Frontal cortex (tissue), 4 donors: ENCODE measurements at places on chromosomes 5 and 9. TPM values are rescaled to one million over a fixed set of nuclear protein-coding genes. Genes with fewer than 3 reads are reported as not detected.

DNA sequence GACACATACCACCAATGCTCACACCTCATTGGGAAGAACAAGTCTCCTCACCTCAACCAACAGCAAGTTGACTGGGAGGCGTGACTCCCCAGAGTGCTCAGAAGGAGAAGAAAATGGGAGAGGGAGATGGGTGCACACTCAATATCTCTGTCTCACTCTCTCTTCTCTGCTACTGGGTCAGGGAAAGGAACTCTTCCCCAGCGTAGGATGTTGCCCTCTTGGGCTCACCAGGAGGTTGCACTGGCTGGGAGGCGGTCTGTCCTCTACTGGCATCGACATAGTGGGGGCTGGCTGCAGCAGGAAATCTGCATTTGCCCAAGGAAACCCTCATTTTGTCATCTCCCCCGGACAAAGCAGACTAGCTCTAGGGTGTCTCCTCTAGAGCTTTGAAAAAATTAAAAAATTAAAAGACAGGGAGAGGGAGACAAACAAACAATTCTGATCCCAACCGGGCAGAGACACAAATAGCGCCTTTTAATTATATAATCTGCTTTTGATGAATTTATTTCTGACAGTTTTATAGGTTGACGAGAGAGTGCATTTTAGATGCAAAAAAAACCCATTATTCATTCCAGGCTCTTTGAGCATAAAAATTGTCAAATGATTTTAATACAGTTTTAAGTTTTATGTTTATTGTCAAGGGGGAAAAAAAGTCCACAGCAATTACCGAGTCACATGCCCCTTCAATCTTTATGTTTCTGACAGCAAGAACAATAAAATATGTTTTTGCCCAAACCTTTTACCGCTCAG, 179.3 kb upstream of the MVB12B start:
- DNase-seq: no peak

The OTP gene
- not detected for total RNA-seq

GRCh38 chr5:38921174-38921573, 75.4 kb downstream of the OSMR start:
- no peak for DNase-seq

The MSMP gene
- 0.41 TPM for total RNA-seq

The DNM1 gene
- total RNA-seq: 73.8 TPM

- DNase-seq: no peak
Observed at GRCh38 chr9:106655966-106656365, 207.0 kb upstream of the ZNF462 start.

The TLE1 gene
- total RNA-seq: 32.2 TPM

The OSMR gene
- 0.82 TPM for total RNA-seq

- DNase-seq: no peak
Observed at GRCh38 chr9:35906923-35907699, 1.1 kb downstream of the HRCT1 start.

DNA sequence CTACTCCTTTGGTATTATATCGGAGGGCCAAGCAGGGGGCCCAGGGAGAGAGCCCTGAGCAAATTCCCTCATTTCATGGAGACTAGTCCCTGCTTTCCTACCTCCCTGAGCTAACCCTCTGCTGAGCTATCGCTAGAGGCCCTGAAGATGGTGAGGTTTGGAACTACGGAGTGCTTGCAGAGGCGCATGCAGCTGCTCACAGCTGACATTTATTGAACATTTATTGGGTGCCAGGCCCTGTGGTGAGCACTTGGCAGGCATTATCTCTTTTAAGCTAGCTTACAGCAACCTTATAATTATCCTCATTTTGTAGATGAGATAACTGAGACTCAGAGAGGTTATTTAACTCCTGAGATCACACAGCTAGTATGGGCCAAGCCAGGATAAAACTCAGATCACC, 9.8 kb downstream of the FAT2 start:
- DNase-seq: no peak

The F12 gene
- 2.4 TPM for total RNA-seq

The KIF4B gene
- 0.41 TPM for total RNA-seq

DNA sequence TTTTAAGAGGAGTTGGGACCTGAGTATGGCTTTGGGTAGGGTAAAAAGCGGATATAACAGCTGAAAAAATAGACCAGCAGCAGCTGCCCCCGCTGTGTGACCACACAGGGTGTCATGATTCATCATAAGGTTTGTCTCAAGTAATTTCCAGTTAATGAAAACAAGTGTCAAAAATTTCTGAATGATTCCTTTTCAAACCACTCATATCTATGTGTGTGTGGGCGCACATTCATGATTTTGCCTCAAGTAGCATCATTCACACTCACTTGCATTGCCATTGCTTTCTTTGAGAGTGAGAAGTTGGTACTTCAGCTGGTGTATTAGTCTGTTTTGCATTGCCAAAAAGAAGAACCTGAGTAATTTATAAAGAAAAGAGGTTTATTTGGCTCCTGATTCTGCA, 12.1 kb upstream of the TNFAIP8 start:
- DNase-seq: no peak

The CBY3 gene
- total RNA-seq: not detected

The HNRNPK gene
- total RNA-seq: 807 TPM

- no peak for DNase-seq
Observed at GRCh38 chr9:72945391-72945790, 7.5 kb downstream of the ALDH1A1 start.

GRCh38 chr9:83036043-83036442, 26.9 kb downstream of the RASEF start:
- DNase-seq: no peak
